ENCODE measurements at places on chromosomes 2 and 18.

- DNase-seq = no peak
Measured at GRCh38 chr2:9735335-9735734, 104.5 kb upstream of the YWHAQ start.

DNA sequence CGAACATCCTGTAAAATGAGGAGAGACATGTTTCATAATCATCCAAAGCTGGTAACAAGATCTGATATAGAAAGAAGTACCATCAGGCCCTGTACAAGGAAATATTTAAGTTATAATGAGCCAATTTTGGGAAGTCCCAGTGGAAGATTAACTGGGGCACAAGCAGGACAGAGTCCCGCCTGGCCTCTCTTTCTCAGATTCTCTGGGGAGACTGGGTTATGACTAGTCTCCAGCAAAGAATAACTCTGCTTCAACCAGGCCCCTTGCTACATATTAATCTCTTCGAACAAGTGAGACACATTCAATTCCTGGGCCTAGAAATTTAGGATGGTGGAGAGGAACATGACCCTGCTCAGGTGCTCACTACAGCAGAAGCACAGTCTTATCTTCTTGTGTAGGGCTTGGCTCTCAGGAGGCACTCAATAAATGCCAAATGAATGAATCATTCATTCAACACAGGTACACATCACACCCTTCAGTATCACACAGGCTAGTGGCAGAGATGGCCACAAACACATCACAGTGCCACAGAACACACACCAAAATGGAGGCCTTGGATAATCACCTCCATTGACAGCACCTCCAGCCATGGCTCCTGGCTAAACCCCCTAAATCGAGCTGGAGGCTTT is 46.4 kb upstream of the RNF152 start:
- DNase-seq = no peak

- DNase-seq = peak; percentile 45
Measured at GRCh38 chr2:206274434-206275311, at the start of gene ZDBF2. ZDBF2 (plus strand) TSS chr2:206274663; CDS start chr2:206281850, 7,187 bp downstream.

DNA sequence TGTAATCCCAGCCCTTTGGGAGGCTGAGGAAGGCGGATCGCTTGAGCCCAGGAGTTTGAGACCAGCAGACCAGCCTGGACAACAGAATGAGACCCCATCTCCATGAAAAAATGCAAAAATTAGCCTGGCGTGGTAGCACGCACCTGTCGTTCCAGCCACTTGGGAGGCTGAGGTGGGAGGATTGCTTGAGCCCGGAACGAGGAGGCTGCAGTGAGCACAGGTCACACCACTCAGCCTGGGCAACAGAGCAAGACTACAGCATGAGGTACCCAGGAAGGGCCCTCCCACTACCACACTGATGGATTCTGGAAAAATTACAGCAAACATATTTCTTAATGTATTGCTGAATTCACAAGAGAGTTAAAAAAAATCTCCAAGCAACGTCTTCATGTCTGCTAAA is 56.3 kb upstream of the HPCAL1 start:
- DNase-seq = no peak

DNA sequence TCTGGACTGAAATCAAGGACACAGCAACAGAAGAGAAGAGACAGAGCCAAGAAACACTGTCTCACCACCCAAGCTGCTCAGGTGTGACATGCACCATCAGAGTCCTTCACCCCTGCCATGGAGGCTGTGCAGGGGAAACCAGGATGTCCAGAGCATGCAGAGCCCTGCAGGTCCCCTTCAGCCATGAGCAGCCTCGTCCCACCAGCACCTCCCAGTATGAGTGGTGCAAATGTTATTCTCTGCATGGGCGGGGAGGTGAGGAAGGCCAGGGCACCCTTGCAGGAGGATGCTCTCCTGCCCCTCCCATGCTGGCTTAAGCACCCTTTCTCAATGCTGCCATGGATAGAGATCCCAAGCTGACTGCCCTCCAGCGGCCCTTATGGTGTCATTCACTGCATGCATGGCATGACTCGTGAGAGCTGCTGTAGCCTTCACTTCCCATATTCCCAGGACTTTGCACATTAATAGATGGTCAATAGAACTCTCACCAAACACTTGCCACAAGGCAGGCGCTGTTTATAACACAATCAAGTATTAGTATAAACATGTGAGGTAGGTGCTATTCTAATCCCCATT is 171.0 kb downstream of the ANAPC1 start:
- no peak for DNase-seq

Data from activated naive CD4-positive, alpha-beta T cell treated with anti-CD3 and anti-CD28 coated beads for 36 hours (primary cell).